ENCODE measurements at places on chromosomes 7 and 10.

DNA sequence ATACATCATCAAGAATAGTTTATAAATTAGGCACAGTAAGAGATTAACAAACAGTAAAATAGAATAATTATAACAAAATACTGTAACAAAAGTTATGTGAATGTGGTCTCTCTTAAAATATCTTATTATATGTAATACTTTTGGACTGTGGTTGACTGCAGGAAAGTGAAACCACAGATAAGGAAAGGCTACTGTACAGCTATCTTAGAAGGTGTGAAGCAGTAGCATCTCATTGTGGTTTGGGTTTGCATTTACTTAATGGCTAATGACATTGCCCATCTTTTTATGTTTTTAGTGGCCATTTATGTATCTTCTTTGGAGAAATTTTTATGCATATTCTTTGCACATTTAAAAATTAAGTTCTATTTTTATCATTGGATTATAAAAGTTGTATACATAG is 296.4 kb upstream of the MAGI2 start:
- DNase-seq: no peak

DNA sequence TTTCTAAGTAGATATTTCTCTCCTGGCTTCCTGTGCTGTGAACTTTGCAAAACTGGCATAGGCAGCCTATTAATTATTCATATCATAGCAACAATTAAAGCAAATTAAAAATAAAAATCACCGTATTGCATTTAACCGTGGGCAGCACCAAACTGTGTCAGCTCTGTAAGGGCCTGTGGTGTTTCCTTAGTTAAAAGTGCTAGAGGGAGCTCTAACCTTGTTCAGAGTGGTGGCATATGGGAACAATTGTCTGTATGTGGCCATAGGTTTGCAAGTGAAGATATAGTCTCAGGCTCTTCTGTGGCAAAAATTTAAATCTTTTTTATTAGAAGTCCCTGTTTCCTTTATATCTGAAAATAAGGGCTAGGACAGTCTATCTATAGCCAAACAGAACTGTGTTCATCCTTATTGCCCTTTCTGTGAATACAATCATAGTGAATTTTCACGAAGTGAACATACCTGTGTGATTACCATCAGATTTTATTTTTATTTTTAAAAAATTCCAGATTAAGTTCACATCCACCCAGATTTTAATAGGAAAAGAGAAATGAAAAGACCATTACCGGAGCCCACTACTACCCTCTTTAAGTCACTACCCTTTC is 92.6 kb downstream of the POLL start:
- DNase-seq: no peak

GRCh38 chr7:41592794-41593193 is 110.1 kb downstream of the INHBA start:
- DNase-seq: no peak

DNA sequence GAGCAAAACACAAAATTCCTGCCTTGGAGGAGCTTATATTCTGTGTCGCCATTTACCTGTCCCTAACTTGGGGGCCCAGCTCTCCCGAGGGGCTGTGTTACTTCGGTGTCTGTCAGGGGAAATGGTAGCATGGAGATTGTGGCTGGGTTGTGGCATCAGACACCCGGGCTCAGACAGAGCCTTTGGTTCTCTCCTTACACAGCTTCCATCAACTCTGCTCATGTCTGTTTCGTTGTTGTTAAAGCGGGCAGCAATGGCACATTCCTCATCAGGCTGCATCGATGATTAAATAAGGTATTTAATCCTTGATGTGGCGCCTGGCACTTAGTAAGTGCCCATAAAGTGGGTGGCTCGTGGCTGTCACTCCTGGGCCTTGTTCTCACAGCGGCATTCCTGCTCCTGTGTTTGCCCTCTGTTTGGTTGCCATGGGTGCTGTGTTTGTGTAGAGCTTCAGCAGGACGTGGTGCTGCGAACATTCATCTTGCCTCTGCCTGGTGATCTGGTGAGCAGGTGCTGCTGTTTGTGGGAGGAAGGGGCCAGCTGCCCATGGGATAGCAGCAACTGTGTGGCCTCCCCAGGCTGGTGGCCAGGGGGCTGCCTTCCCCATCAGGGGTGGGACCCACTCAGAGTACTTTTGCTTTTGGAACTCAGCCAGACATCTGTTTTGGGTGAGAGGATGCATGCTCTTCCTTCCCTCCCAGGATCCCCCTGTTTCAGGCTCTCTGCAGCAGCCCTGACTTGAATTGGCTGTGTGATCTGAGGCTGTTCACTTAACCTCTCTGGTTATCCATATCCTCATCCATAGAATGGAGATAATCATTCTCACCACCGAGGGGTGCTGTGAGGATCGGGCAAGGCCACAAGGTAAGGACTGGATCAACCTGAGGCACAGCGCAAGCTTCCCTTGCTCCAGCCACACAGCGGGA is 207.2 kb upstream of the SVIL start:
- DNase-seq: no peak

DNA sequence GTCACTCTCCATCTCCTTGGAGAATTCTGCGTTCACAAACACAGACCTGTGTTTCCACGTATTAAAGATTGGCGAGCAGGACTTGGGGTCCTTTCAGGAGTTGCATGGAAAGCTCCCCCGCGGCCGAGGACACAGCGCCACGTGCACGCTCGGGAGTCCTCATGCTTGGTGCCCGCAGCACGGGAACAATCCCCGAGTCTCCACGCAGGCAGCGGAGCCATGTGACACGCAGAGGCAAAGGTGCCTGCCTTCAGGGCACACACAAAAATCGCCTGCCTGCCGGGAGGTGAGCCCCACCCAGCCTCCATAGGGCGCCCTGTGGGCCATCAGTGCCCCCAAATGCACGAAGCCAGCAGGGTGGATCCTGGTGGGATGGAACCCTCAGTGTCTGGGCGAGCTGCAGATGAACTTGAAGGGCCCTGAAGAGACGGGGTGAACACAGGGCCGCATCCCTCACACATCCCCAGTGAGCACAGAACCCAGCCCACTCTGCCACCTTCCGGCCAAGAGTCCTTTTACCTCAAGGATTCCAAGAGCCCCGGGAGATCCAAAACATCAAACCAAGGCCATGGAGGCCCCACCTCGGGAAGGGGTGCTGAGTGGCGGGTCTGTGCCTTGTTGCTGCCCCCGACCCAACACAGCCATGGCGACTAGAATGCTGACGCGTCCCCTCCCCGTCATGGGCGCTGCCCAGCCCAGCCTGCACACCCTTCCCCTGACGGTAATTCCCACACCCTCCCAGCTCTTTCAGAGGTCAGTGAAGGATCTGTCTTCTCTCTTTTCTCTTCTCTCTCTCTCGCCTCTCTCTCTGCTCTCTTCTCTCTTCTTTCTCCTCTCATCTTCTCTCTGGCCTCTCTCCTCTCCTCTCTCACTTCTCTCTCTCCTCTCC is 55.9 kb downstream of the CFAP46 start:
- no peak for DNase-seq

DNA sequence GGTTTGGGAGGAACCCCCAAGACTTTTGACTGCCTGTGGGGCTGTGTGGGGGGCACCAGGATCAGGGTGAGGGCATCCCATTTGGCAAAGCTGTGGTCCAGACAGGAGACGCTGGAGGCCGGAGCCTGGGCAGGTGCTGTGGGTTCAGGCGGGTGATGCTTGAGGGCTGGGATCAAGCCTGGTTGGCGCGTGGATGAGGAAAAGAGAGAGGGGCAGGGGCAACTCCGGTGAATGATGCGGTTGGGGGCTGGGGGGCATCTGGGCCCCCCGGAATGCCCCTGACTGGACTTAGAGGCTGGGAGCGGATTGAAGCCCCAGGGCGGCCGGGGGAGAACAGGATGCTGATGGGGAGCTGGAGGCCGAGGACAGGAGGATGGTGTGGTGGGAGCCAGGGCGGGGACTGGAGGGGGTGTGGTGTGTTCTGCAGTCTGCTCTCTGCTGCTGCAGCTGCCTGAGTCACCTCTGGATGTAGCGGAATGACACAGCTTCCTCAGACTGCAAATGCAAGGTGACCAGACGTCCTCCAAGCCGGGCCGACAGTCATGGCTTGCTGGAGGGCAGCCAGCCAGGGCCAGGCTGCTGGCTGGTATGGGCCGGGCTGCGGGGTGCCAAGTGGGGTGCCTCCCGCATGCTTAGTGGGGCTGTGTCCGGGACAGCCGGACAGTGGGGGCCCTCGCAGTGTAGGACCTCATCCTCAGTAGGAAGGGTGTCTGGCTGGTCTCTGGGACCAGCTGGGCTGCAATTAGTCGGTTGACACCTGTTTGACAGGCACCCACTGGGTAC is 3.2 kb downstream of the MAFK start:
- DNase-seq: peak; percentile 68
